CD4-positive, alpha-beta T cell (primary cell): ENCODE measurements at places on chromosomes 12 and 14. TPM values are rescaled to one million over a fixed set of nuclear protein-coding genes. Genes with fewer than 3 reads are reported as not detected.
A peak's percentile ranks its signal among the peaks of the same experiment; 100 is the strongest.

DNA sequence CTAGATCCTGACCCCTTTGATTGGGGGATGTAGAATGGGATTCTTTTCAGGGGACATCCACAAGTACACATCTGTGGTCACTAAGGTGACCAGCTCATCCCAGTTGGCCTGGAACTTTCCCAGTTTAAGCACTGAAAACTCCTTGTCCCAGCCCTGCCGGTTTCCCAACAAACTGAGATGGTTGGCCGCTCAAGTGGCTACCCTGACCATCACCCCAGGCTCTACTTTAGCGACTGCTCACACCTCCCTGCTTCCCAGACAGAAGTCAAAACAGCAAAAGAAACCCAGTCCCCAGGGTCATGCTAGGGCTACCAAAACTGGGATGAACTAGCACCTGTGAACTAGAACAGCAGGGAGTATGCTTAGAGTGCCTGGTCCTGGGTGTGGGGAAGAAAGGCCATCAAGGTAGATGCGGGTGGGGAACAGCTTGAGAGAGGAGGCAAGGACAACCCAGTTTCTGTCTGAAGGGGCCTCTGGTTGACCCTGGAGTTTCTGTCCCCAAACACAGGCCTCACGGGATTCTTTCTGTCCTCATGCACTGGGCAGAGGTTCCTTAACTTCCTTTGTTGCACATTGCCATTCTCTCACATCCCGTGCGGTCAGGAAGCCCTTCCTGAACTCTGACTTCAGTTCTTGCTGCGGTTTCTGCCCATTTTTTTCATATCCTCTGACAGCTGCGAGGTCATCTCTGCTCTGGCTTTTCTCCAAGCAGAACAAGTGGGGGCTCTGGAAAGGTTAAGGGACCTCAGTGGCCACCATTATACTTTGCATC is 1.6 kb downstream of the LTB4R start:
- peak overlapping the region; percentile 73 for H3K27ac ChIP-seq
- DNase-seq = peak; percentile 70
- peaks cover 82% of the 10 kb centered on the region for H3K4me1 ChIP-seq
- no peaks in the 10 kb centered on the region for H3K27me3 ChIP-seq
- peaks cover 9% of the 10 kb centered on the region for H3K36me3 ChIP-seq
- peak overlapping the region; percentile 65 for H3K4me3 ChIP-seq

GRCh38 chr12:3405821-3406220 is 85.2 kb upstream of the PRMT8 start:
- no peaks in the 10 kb centered on the region for H3K4me1 ChIP-seq
- H3K27ac ChIP-seq = no peak overlapping the region
- H3K36me3 ChIP-seq = no peaks in the 10 kb centered on the region
- DNase-seq = no peak

Gene ZNF605
- total RNA-seq = 5.8 TPM

DNA sequence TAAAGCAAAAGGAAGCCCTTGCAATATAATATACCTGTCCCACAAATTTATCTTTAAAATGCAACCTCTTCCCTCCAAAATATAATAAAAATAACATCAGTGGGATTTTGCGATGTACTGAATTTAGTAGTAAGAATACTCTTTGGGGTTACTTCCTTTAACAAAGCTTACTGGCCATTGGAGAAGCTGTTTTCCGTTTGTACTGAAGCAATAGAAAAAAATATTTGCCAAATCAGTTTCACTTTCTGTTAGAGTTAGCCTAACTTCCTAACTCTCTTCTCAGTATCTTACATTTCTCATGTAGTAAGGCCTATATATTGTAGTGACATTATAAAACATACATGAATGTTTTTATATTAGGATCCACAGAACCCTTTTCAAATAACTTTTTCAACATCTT is 3.7 kb downstream of the MAX start:
- peak overlapping the region; percentile 13 for H3K27ac ChIP-seq
- H3K36me3 ChIP-seq = peaks cover 44% of the 10 kb centered on the region
- no peaks in the 10 kb centered on the region for H3K27me3 ChIP-seq
- peaks cover 50% of the 10 kb centered on the region for H3K4me1 ChIP-seq
- no peak for DNase-seq

GRCh38 chr14:85254711-85255110 is 275.2 kb upstream of the FLRT2 start:
- no peak overlapping the region for H3K4me3 ChIP-seq
- no peaks in the 10 kb centered on the region for H3K36me3 ChIP-seq
- no peak overlapping the region for H3K27ac ChIP-seq
- no peaks in the 10 kb centered on the region for H3K27me3 ChIP-seq
- H3K4me1 ChIP-seq = no peaks in the 10 kb centered on the region

- H3K27ac ChIP-seq = no peak overlapping the region
- DNase-seq = no peak
- no peaks in the 10 kb centered on the region for H3K4me1 ChIP-seq
Observed at GRCh38 chr12:39931231-39931630, 174.7 kb downstream of the SLC2A13 start.

DNA sequence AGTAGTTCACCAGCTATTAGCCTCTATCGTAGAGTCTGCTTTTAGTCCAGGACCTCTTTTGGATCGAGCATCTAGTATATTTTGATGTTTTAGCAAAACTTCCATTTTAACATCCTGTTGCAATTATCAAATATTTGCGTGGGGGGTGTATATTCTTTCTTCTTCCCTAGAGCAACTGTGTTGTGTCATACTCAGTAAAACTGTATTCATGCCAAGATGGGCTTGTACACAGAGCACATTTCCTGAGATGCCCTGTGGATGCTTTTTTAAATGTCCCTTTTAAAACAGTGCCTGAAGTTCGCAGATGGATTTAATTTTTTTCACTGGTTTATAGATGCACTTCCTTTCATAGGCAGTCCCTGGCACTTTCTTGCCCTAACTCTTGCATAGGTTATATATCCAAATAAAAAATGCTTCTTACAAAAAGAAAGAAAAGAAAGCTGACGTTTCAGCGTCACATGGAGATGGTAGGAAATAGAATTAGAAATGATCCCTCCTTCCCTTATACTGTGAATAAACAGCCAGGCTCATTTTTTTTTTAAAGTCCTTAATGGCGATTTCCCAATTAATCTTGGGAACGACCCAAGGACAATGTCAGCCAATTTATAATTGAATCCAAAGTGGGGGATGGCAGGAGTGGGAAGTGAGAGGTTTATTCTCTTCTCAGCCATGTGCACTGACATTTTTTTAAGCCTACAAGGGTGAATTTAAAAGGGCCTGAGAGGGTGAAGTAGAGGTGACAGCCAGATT is 247.0 kb downstream of the SLC41A2 start:
- DNase-seq = no peak
- peaks cover 15% of the 10 kb centered on the region for H3K4me1 ChIP-seq
- H3K4me3 ChIP-seq = no peak overlapping the region
- no peak overlapping the region for H3K27ac ChIP-seq

GRCh38 chr12:133204264-133204603 is 22.9 kb downstream of the ZNF268 start:
- no peak for DNase-seq
- no peaks in the 10 kb centered on the region for H3K4me1 ChIP-seq
- H3K4me3 ChIP-seq = no peak overlapping the region
- no peaks in the 10 kb centered on the region for H3K27me3 ChIP-seq

Gene CLEC4D
- total RNA-seq = not detected

DNA sequence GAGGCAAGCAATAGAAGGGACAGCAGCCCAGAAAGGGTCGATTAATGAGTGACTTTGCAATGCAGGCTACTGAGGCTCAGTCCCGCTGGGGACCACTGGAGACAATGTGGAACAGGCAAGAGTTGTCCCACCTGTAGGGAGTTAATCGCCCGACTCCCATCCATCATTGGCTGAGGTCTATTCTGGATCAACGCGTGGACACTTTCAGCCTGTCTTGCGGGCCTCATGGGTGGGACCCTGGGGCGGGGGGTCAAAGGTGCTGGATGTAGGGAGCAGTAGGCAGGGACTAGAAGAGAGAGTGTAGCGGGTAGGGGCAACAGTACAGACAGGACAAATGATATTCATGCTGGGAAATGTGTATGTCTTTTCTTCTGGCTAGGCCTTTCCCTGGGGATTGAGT is 6.1 kb downstream of the IFI27L2 start:
- H3K27ac ChIP-seq = no peak overlapping the region
- H3K36me3 ChIP-seq = no peaks in the 10 kb centered on the region
- DNase-seq = no peak
- H3K4me3 ChIP-seq = no peak overlapping the region

Gene LTBP2
- total RNA-seq = 0.45 TPM

Gene OSGEP
- 49.2 TPM for total RNA-seq
